ENCODE measurements at places on chromosomes 16 and 17.

DNA sequence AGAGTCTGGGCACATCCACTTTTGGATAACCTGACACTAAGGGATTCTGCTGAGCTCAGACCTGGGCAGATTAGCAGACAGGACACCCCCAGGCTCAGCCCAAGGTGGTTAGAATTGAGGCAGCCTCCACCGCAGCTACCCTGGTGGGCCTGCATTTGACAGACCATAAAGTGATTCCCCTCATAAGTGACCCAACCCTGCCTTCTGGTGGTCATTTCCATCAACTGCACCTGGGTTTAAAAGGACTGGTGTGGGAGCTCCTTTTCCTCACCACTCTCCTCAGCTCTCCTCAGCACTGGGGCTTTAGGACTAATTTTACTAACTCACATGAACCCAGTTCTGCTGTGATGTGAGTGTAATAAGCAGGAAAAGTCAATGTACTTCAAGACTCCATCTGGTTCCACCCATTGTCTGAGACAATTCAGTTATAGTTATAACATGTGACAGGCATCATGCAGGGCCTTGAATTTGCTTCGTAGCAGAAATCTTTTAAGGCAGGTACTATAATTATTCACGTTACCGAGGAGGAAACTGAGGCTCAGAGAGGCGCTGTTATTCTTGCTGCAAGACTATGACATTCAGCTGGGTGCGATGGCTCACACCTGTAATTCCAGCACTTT, 42.5 kb downstream of the MYH3 start:
- no peak for DNase-seq

GRCh38 chr16:72847187-72848027, 200.5 kb downstream of the ZFHX3 start:
- DNase-seq = no peak

DNA sequence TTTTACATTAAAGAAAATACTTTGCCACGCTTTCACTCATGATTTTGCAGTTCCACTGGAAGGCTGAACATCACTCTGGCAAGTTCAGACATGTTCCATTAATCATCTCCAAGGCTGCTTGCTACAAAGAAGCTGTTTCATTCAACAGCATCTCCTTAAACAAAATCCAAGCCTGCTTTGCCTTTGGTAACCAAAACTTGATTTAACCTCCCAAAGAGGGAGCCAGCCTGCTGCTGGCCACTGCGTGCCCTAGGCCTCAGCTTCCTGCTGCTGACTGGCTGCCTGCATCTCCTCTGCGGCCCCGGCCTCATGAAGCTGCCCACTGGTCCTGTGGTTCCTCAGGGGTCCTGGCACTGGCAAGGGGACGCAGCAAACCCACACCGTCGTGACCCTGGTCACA, 31.8 kb downstream of the ANKRD11 start:
- DNase-seq = no peak

DNA sequence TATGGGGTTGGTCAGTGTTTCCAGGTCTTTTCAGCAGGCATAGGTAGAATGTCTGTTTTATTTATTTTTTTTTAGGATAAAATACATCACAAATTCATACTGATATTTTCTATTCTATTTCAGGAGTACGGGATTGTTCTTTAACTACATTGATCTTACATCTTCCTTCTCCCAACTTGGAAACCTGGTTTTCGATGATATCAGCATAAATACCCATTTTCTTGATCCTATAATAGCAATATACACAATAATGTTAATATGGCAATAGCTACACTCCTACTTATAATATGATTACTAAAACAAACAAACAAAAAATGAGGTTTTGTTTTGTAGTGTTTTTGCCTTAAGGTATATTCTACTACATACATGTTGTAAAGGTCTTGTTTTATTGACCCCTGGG, 962.4 kb upstream of the GOT2 start:
- no peak for DNase-seq

GRCh38 chr17:12911239-12911638, 106.6 kb downstream of the ELAC2 start:
- DNase-seq = no peak

DNA sequence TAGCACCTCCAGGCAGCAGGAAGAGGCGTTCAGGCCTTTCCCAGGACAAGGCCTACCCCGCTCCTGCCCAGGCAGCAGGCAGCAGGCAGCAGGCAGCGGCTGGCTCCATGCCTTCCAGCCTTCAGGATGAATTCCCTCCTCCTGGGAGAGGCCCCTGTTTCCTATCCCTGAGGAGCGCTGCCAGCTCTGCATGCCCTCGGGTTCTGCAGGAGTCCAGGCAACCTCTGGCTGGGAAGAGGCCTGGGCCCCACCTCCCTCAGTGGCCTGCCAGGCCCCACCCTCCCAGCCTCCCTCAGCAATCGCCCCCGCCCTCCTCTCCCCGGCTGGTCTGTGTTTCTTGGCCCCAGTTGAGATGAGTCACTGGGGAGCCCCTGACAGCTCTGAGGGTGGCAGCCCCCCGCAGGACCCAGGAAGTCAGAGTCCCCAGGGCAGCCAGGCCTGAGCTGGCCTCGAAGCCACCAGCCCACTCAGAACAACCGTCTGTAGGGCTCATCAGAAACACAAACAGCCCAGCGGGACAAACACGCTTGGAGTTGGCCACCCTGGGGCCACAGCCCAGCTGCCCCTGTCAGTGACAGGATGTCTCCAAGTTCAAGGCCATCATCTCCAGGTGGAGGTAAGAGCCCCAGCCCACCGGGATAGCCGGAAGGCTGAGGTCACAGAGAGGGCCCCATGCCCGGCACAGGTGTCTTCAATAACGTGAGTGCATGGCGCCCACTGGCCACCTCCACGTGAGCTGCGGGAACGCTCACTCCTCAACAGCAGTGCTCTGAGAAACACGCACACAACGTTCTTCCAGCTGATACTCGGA, 39.5 kb upstream of the CIBAR2 start:
- no peak for DNase-seq

- DNase-seq = no peak
These were observed 458 bp downstream of the SLC12A4 start for GRCh38 chr16:67967958-67968399.
